ENCODE measurements at places on chromosomes 3 and 15.

DNA sequence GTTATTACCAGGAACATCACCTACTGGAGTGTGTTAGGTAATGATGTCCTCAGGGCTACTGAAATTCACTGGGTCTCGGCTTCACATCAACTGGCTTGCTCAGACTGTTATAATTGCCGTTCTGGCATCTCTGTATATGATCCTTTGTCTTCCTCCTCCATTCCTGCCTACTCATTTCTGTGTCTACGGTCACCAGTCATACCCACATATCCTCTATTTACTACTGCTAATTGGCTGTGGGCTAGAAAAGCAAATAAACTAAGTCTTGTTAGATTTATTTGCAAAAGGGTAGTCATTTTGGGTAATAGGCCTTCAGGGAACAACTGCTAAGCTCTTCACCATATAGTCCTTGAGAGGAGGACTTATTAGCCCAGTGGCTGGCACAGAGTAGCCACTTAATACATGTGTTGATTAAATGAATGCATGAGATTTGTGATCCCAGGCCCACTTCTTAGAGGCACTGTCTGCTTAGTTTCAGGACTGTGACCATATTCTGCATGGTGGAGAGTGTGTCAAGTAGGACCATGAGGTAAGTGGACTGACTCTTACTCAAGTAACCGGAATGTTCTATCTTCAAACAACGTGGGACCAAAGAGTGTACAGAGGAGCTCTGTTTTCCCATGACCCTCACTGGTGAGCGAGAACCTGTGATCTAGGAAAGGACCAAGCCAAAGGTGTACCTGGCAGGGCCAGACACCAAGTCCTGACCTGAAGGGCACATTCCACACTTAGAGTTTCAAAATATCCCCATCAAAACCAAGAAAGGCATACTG is 13.2 kb downstream of the ZDHHC3 start:
- DNase-seq = no peak

GRCh38 chr15:71746719-71747118 is 63.6 kb upstream of the NR2E3 start:
- DNase-seq = no peak

DNA sequence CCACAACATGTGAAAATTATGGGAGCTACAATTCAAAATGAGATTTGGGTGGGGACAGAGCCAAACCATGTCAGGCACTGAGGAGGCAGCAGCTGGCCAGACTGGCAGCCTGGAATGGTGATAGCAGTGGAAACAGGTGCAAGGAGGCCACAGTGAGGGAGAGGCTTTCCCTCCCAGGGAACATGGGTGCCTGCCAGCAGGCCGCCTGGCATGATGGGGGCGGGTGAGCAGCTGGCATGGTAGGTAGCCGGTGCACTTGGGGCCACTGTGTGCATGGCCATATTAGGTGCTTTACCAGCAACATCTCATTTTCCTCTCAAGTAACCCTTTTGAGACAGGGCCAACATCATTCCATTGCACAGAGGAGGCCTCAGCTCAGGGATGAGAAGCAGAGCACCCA is 18.3 kb upstream of the MRPS22 start:
- no peak for DNase-seq

DNA sequence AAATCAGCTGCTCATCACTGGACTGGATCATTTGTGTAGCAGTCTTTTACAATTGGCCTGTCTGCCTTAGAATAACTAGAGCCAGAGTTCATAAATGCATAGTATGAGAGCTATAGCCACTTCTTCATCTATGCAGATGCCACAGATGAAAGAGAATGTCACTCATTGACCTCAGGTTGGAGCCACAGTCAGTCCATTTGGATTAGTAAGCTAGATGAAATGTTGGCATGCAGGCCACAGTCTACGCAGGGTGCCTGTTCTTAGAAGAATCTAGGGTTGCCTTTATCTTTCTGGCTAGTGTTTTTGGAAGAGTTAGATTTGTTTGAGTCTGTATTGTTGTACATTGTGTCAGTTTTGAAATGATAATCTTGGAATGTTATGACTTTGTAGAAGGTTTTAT is 25.4 kb upstream of the EDEM1 start:
- no peak for DNase-seq

DNA sequence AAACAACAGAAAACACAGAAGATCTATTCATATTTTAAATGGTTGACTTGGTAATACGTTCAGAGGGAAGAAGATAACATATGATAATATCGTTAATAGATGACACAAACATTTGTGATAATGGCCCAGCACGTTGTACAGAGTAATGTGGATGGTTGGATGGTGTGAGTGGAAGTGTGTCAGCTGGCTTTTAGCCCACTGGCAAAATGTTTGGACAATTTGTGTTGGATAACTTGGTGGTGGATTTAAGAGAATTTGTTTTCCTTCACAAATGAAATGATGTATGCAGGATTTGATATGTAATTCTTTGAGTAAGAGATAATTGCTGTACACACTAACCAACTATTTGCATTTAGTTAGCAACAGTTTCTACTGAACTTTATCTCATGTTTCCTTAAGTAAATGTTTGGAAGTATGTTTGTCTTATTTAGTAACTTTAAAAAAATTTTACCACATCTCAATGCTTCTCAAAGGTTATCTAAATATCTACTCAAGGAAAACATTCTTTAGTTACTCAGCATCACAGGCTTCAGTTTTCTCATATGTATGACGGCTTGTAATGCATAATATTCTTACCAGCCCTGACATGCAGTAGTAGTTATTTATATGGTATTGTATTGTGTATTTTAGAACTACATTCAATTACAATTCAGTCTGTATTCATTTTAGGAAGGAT is 328.5 kb upstream of the GOLIM4 start:
- DNase-seq = no peak

- DNase-seq = no peak
These were observed 23.8 kb downstream of the ISL2 start for GRCh38 chr15:76360416-76360815.

- no peak for DNase-seq
These were observed 465.0 kb downstream of the CNTN3 start for GRCh38 chr3:74149466-74149865.

DNA sequence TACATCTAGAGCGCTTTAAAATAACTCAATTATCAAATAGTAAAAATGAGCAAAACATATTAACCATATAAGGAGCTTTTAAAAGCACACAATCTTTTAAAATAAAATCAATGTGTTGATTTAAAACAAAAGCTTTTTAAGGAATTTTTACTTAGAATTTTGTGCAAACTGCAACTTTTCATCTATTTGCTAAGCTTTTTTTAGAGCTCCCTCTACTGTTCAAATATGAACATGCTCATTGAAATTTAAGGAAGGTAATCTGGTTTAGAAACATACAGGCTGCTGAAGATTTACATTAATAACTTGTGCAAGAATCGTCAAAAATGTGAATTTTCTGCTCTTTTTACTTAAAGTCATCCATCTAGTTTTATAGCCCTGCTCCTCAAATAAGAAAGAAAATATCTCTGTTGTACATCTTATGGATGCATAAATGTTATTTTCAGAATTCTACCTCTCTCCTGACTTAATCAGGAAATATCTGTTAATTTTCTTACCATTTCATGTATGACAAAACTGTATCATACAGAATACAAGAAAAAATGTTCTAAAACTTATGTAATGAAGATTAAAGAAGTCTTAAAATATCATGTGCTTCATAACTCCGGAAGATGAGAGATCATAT is 469.4 kb upstream of the ROBO2 start:
- DNase-seq = no peak

- no peak for DNase-seq
These were observed 51.3 kb upstream of the CADPS start for GRCh38 chr3:62926494-62926893.

- no peak for DNase-seq
These were observed 11.9 kb downstream of the RBPMS2 start for GRCh38 chr15:64763462-64763861.

- no peak for DNase-seq
These were observed 73.7 kb downstream of the ECT2 start for GRCh38 chr3:172824229-172824628.

GRCh38 chr3:111590143-111590491 is 5.0 kb downstream of the ZBED2 start:
- no peak for DNase-seq

GRCh38 chr3:187398955-187399354 is 30.8 kb downstream of the RTP4 start:
- DNase-seq = no peak
